Stimulated activated CD4-positive, alpha-beta T cell treated with anti-CD3 and anti-CD28 coated beads, Interleukin-12 subunit alpha, Interleukin-12 subunit beta, amount 100 ng/mL, for 24 hours (primary cell): ENCODE measurements at places on chromosomes 1 and 21.

GRCh38 chr1:183607322-183607980, 17.2 kb upstream of the NCF2 start:
- no peak for DNase-seq

- no peak for DNase-seq
These were observed 94.2 kb downstream of the PRKAB2 start for GRCh38 chr1:147077936-147078605.

- no peak for DNase-seq
These were observed 41.7 kb upstream of the ECE1 start for GRCh38 chr1:21331752-21332478.

GRCh38 chr1:13687151-13687715, 12.8 kb upstream of the PRDM2 start:
- DNase-seq: no peak

- DNase-seq: no peak
These were observed 108.8 kb downstream of the SMYD2 start for GRCh38 chr1:214389734-214390133.
